Brain microvascular endothelial cell (primary cell): ENCODE measurements at places on chromosomes 11 and 22.

GRCh38 chr11:44709281-44709562, 17.5 kb upstream of the TSPAN18 start:
- no peak for DNase-seq

DNA sequence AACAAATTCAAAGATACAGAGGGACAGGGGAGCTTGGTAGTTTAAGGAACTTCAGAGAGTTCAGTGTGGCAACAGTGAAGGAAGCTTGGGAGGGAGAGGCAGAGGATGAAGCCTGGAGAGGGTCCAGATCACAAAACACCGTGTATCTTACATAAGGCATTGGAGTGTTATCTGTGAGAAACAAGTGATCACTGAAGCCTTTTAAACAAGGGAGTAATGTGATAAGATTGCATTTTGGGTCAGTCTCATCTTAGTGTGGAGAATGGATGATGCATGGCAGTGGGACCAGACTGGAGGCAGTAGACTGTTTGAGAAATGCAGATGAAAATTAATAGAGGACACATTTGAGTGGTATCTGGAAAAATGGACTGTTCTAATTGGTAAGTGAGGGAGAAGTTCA, 79.4 kb downstream of the EXT2 start:
- no peak for DNase-seq

DNA sequence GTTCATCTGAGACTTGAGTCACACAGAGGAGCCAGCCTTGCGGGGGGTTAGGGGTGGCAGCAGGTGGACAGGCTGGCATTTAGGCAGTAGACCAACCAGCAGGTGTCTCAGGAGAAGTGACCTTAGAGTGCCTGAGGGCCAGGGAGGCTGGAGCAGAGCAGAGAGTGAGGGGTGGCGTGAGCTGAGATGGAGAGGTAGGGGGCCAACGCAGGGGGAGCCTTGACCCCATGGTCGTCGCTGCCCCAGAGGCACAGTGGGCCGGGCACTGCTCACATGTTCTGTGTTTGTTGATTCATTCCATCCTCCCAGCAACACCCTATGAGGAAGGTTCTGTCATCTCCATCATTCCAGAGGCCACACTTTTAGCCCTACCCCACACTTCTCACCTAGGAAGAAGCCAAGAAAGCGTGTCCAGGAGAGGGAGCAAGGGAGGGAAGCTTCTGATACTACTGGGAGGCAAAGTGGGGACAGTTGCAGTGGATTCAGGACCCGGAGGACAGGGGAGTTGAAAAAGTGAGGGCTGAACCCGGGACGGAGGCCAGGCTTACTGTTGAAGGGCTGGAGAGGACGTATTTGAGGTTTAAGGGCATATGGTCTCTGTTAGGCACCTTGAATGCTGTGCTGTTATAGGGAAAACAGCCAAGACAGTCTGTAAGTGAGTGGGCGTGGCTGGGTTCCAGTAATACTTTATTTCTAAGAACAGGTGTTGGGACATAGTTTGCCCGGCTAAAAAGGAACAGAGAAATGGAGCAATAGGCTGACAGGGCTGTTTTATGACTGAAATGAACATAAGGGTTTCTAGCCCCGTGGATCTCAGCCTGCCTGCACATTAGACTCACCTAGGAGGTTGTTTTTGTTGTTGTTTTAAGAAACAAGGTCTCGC, 7.3 kb downstream of the SART1 start:
- no peak for DNase-seq

- no peak for DNase-seq
These were observed 36.3 kb upstream of the CBX7 start for GRCh38 chr22:39188809-39189208.

DNA sequence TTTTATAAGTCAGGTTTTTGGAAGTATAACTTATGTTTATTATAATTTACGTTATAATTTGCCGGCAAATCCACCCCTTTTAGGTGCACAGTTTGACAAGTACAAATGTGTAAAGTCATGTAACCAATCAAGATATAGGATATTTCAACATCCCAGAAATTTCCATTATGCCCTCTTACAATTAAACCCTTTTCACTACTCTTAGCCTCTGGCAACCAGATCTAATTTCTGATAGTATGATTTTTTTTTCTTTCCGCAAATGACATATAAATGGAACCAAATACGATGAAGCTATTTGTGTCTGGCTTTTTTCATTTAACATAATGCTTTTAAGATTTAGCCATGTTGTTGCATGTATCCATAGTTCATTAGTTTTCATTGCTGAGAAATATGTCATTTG, 69.5 kb upstream of the HTATIP2 start:
- DNase-seq: no peak
